NCI-H446 (cell line): ENCODE measurements at places on chromosomes 7 and 10.

GRCh38 chr7:37669818-37670217, 13.7 kb upstream of the GPR141 start:
- DNase-seq, result no peak

- DNase-seq, result no peak
Observed at GRCh38 chr10:101323495-101323894, 30.5 kb upstream of the BTRC start.

- DNase-seq, result no peak
Observed at GRCh38 chr7:107672183-107672582, 11.6 kb downstream of the SLC26A4 start.

DNA sequence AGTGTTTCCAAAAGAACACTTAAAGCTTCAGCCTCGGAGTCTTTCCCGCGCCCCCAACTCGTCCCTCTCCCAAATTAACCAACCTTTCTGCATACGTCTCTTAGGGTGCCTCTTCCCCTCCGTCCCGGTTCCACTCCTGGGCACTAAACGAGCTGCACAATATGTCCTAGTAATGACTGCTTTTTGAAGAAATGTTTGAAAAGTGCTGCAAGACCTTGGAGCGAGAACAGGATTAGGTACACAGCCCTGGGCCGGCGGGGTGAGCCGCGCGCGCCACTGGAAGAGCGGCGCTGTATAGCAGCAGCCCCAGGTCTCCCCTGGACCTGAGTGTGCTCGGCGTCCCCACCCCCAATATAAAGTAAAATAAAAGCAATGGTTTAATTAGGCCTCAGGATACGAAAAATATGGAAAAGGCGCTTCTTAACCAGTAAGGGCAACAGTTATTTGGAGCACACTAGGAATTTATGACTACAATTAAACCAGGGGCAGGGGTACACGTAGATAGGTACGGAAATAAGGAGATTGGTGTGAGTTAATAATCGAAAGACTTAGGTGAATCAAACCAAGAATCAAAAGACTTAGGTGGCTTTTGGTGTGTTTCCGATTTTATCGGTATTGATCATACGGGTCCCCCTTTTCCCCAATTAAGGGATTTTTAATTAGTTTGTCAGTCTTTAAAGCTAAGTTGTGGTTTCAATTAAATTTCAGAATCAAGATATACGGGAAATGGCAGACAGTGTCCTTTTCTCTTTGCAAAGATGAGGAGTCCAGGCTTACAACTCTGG, 1.9 kb downstream of the TET1 start:
- DNase-seq, result no peak

- DNase-seq, result no peak
Observed at GRCh38 chr10:59513558-59513957, 151.2 kb upstream of the FAM13C start.

GRCh38 chr7:99615989-99616358, 772 bp upstream of the ZSCAN25 start:
- no peak for DNase-seq
